ENCODE measurements at places on chromosomes 6 and 20.
A peak's percentile ranks its signal among the peaks of the same experiment; 100 is the strongest.

DNA sequence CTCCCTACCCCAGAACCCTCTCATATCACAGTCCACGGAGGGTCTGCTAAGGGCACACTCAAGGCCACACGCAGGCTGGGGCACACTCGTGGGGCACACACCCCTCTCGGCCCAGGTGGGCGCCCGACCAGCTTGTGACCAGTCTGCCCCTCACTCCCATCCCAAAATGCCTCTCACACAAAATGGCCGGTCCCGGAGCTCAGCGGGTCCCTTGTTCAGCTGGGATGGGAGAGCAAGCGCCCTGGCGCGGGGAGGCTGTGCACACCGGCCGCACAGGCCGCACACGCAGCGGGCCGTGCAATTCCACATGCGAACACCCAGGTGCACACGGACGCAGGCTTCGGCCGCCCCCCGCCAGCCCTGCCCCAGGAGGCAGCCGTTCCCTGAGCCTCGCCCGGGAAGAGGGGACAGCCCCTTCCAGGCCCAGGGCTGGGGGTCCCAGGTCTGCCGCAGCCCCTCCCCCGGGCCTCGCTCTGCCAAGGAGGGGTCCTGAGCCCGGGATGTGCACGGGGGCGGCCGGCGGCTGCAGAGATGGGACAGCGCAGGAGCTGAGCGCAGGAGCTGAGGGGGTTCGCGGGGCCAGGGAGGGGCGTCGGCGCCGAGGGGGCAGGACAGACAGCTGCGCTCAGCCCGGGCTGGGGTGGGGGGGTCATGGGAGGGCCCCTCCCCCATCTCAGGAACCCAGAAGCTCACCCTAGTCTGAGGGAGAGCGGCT lies 1.3 kb downstream of the KCNQ2 start:
- no peak for DNase-seq

DNA sequence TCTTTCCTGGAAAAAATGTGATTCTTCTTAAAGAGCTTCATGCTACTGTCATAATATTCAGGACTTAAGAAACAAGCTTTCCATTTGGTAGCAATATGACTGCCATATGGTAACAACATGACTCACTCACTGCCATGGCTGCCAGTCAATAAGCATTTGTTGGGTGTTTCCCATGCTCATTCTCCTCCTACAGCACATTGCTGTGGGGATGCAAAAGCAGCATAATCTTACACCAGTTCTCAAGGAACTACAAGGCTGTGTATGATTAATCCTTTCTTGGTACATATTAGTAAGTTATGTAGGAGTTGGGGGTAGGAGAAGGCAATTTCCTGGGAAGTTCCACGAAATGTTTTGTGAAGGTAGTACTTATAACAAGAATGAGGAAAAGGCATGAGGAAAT lies 76.7 kb downstream of the CEP162 start:
- peak; percentile 79 for DNase-seq

DNA sequence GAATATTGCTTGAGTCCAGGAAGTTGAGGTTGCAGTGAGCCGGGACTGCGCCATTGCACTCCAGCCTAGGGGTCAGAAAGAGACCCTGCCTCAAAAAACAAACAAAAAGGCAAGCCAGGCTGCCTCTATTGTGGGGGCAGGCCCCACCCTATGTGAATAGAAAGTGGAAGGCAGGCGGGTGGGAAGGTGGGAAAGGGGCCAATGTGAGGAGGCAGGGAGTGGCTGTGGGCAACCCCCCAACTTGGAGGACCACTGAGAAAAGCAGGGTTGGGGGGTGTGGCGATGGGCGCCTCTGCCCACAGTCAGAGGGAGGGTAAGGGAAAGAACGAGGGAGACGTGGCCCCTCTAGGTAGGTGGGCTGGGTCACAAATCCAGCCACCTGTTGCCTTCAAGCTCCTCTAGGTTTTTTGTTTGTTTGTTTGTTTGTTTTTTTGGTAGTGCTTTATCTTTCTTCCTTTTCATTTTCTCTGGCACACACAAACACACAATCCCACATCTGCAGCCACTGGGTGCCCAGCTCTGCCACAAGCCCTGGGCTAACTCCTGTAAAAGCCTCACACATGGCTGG lies 5.3 kb upstream of the AP5S1 start:
- DNase-seq, result no peak

- DNase-seq, result no peak
These were observed 26.3 kb downstream of the SPDEF start for GRCh38 chr6:34529665-34530327.

GRCh38 chr6:167118006-167118405 lies 4.9 kb upstream of the CCR6 start:
- DNase-seq, result no peak

GRCh38 chr6:156807028-156807427 lies 29.9 kb downstream of the ARID1B start:
- DNase-seq, result no peak

- DNase-seq, result no peak
These were observed 418.5 kb downstream of the LMBRD1 start for GRCh38 chr6:69378326-69378725.

DNA sequence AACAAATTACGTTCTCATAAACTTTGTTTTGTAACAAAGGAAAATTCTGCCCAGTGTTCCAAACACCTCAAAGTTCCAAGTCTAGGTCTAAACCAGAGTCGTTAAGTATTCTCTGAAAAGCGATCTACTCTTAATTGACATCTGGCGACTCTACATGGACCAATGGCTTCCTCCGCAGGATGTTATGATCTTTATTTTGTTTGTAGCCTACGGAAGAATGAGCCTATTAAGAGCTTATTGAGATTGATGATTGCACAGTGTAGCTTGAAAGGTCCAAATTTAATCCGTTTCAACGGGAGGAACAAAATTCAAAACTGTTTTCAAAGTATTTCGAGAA lies 61.1 kb downstream of the FAM217A start:
- peak; percentile 56 for DNase-seq

DNA sequence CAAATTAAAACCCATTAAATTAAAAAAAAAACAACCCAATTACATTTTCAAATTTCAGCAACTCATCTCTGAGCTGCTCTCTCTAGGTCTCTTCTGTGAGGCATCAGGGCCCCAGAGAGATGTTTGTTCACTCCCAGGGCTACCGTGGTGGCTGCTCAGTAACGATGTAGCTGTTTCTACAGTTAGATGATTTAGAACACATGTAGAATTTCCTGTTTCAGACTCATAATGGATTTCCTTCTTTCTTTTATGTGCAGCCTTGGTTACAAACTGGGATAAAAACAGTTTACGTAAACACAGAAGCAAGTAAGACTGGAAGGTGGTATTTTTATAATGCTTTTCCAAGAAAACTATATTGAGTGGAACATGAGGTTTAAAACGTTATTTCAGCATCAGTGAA lies 116.1 kb upstream of the CCN2 start:
- DNase-seq, result no peak

DNA sequence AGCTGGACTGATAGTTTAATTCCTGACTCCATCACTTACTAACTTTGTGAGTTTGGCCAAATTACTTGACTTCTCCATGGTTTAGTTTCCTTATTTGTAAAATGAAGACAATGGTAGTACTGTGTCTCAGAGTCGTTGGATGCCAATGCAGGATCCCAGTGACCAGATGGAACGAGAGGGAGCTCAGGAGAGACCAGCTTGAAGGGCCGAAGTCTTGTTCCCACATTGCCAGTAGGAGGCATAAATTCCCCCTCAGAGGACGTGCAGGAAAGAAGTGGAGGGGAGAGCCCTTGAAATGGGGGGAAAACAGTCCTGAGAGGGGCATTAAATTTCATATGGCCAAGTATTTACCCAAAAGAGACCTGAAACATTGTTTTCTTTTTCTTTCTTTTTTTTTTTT lies 2.1 kb upstream of the MUC22 start:
- DNase-seq, result no peak

DNA sequence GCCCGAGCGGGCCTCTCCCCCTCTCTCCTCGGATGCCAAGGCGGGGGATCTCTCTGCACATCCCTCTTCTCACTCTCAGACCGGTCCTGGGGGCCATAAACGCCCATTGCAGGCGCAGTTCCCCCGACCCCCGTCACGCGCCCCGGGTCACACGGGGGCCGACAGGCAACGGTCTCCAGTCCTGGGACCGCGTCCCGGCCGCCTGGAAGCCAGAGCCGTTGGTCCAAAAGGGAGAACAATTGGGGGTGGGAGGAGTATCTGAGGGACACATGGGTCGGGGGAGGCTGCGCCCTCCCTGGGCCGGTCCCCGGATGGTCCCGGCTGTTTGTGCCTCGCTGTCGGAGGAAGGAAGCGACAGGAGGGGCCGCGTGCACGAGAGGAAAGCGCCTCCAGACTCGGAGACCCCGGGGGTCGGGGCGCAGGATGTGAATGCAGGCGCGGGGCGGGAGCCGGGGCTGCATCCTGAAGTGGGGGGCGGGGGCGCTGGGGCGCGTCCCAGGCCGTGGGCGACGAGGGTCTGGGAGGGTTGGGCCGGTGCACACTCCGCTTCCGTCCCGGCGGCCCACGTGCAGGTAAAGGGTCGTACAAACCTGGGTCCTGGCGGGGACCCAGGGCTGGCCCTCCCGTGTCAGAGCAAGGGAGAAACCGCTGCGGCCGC lies 903 bp downstream of the SLC4A11 start:
- DNase-seq, result no peak

GRCh38 chr6:127938701-127939100 lies 37.8 kb upstream of the THEMIS start:
- no peak for DNase-seq

DNA sequence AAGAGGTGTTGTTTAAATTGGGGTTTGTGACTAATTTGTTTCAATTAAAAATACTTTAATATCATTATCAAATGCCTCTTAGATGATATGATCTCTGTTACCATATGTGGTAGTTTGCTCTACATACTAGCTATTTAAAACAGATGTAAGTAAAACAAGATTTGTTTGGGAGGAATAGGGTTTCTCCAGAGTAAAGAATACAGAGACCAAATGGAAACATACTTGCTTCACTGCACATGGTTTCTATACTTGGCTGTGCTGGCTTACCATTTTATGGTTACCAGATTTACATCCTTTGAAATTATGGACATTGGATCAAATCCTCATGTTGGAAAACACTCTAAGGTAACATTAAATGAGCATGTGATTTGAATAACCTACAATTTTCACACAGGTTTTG lies 588.3 kb downstream of the CD109 start:
- DNase-seq, result no peak

- no peak for DNase-seq
These were observed 32.1 kb downstream of the COL20A1 start for GRCh38 chr20:63325021-63325471.

- DNase-seq, result no peak
These were observed 91.7 kb upstream of the PDE7B start for GRCh38 chr6:135759831-135760230.

GRCh38 chr6:21869085-21869771 lies 275.7 kb downstream of the SOX4 start:
- DNase-seq, result no peak

GRCh38 chr6:14123386-14124111 lies 6.0 kb downstream of the CD83 start:
- DNase-seq, result no peak

GRCh38 chr6:41045664-41046063 lies 3.4 kb downstream of the TSPO2 start:
- no peak for DNase-seq

- DNase-seq, result no peak
These were observed 75.5 kb downstream of the GPR6 start for GRCh38 chr6:110053395-110054240.

DNA sequence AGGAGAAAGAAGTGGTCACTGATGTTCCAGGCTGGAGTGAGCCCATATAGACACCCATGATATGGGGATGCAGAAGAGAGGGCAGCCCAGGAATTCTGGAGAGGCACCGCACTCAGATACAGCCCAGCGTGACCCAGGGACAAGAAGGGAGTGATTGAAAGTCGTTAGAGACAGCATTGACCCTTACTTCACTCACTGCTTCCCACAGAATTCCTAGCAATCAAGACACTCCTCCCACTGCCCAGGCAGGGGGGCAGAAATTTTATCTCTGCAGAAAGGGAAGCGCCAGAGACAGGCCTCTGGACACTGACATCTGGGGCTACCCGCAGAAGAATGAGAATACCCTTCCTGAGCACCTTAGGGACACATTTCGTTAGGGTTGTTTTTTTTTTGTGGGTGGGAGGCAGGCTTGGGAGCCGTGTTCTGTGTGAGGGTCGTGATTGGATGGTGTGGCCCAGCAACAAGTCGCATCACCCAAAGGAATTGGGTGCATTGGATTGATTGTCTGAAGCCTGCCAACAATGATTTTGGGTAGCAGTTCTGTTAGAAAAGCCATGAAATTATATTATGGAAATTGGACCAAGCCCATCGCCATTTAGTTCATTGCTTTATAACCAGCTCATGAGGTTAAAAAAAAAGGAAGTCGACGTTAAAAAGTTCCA lies 45.9 kb upstream of the MAP3K4 start:
- no peak for DNase-seq

DNA sequence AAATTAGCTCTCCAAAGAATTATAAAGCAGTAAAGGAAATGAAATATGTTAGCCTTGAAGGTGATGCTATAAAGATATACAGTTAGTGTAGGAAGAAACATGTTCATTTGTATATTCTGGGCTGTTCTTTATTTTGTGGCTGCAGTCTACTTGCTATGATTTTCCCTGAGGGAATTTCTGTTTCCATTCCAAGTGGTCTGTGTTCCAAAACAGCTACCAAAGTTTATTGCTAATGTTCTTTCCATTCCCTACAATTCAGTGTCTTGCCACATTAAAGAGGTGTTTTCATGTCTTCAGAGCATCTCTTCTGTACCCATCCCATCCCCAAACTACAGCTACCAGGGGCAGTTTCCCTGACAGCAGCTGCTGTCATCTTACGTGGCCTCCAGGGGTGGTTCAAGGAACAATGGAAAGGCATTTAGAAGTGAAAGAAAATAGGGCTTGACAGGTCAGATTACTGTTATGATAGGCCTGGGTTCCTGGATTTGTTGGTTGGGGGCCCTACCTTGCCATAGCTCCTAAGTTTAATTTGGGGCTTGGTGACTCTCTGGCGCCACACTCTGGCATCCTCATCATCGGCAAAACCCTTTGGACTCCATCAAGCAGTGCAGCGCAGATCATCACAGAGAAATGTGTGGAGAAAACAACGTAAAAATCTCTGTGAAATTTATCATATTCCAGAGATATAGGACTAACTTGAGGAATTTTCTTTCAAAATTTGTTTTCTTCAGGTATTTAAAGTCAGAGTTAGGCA lies 33.8 kb upstream of the AIG1 start:
- no peak for DNase-seq
